Cardiac fibroblast (primary cell): ENCODE measurements at places on chromosomes 11 and 22.

GRCh38 chr22:26124991-26125725 is 44.1 kb upstream of the SEZ6L start:
- DNase-seq = no peak

DNA sequence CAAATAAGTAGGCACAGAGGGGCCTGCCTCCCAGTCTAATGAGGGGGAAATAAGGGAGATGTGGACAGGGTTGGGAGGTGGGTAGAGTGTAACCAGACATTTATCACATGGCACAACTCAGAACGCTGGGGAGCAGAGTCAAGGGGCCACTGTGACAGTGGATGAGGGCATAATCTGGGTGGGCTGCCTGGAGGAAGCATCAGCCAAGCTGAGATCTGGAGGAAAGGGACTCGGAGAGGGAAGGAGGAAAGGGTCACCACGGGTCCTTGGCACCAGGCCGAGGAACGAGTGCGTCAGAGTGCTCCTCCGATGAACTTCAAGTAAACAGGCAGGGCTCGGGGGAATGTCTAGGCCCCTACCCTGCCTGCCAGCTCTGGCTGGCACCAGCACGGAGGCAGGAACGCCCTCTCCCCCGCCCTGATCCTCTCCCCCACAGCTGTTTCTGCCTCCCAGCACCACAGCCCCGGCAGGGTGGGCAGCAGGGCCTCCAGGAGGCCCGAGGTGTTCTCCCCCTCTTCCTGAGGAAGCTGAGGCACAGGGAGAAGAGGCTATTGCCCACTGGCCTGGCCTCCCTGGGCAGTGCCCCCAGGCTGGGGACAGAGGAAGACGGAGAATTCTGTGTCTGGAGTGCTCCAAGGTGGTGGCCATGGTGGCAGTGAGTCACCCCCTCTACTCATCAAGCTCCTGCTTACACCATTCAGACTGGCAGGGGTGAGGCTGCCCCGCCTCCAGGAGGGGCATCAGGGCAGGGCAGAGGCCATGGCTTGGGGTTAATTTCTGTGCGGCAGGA is 4.2 kb downstream of the ALDH3B1 start:
- DNase-seq = peak; percentile 92

DNA sequence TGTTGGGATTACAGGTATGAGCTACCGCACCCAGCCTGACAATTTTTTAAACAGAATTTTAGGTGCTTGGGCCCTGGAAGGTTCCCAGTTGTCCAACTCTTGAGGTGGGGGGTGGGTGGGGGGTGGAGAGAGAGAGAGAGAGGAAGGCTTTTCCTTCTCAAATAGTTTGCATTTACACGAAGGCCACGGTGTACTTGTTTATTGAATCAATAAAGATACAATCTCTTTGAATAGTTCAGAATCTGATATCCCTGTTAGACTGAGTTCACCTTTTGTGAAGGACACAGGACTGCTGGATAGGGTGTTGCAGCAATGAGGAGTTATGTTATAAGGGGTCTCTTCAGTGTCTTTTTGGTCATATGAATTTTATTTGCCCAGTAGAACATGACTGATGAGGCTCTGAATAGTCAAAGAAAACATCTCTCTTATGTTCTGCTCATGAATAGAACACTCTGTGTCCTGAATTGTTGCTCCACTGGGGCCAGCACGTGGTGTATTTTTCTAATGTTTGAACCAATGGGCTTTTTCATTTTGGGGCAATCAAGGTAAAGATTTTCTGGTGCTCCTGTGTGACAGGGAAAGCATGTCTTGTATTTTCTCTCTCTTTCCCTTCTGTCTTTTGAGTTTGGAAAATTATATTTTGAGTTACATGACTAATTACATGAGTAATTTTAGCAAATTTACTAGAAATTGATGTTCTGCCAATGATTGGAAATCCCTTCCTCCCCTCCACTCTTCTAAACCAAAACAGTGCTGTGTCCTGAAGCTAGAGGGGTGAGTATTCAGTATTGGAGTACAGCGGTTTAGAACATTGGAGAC is 61.7 kb downstream of the PTPRJ start:
- DNase-seq = no peak

DNA sequence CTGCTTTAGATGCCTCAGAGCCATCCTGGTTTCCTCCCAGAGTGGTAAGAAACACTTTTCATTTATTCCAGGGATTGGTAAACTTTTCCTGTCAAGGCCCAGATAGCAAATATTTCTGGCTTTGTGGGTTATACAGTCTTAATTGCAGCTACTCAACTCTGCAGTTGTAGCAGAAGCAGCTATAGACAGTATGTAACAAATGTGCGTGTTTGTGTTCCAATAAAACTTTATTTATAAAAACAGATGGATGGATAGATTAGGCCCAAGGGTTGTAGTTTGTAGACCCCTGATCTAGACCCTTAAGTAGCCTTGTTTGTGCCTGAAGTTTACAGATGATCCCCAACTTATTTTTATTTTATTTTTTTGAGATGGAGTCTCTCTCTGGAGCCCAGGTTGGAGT is 17.9 kb downstream of the NNMT start:
- DNase-seq = peak; percentile 19

DNA sequence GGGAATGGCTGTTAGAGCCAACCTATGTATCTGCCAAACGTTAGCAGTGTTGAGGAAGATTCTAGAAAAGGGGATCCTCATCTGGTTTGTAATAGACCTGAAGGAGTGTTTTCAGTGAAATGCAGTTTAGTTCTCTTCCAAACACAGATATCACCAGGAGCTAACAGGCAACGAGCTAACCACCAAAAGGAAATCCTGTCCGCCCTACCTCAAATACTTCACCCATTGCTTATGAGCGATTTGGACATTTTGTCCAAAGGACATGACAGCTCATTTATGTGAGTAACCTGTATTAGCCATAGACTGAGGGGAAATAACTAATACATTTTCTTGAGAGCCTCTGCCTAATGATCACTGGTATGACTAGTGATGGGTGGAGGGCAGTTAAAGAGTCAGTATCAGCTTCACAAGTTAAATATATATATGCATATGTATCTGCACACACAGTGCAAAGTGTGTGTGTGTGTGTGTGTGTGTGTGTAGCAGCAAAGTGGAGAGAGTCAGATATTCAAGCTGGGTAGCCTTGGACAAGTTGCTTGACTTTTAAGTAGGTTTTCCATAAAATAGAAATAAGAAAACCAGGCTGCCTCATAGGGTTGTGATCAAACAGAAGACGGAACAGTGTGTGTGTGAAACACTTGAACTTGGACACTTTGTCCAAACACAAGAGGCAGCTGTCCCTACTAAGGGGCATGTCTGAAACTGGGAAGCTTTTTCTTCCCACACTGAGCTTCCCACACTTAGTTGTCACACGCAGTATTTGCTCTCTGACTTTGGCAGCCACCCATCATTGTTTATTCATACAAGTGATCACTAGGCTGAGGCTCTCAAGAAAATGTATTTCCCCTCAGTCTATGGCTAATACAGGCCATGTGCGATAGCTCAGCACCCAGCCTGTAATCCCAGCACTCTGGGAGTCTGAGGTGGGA is 940 bp upstream of the C11orf91 start:
- DNase-seq = peak; percentile 89

GRCh38 chr11:73983741-73984538 is 1.3 kb upstream of the UCP2 start:
- DNase-seq = no peak

- peak; percentile 68 for DNase-seq
These were observed 48.7 kb downstream of the C11orf58 start for GRCh38 chr11:16787035-16787742.

DNA sequence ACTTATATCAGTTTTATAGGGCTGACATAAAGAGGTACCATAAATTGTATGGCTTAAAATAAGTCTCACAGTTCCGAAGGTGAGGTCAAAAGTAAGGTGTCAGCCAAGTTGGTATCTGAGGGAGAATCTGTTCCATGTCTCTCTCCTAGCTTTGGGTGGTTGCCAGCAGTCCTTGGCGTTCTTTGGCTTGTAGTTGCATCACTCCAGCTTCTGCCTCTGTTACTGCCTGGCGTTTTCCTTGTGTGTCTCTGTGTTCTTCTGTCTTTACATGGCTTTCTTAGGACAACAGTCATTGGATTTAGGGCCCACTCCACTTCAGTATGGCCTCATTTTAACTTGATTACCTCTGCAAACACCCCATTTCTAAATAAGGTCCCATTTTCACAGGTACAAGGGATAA is 16.7 kb downstream of the MMP7 start:
- DNase-seq = peak; percentile 24

- no peak for DNase-seq
These were observed 16.2 kb downstream of the C11orf24 start for GRCh38 chr11:68255526-68255925.
